ENCODE measurements at places on chromosomes 2 and 18.

DNA sequence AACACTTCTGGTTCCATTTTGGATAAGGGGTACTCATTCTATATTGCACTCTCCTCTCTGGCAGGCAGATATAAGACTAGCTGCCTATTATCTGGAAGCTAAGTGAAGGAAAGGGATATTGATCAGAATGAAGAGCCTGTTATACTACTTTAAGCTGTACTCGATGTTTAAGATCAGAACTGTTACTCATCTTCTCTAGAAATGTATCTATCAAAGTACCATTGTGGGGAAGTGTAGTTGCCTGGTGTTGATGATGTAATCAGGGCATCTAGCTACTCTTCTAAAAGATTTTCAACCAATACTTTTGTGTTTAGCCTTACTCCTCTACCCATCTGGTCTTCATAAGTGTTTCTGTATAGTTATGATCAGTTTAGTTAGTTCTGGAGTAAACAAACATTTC lies 5.8 kb downstream of the CAMKMT start:
- no peak for DNase-seq

DNA sequence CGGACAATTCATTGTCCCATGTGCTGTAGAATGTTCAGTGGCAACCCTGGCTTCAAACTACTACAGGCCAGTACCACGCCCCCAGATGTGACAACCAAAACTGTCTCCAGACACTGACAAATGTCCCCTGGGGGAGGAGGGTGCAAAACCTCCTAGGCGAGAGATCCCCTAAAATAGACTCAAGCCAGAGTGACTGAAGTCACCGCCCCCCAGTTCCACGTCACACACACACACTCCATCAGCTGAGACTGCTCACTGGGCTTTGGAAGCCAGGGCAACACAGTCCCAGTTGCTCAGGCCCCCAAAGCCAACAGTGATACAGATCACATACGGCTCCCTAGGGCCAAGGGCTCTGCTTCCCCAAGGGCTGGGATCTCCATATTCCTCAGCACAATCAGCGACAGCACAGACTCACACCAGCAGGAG lies 19.1 kb downstream of the HDAC4 start:
- DNase-seq = no peak

DNA sequence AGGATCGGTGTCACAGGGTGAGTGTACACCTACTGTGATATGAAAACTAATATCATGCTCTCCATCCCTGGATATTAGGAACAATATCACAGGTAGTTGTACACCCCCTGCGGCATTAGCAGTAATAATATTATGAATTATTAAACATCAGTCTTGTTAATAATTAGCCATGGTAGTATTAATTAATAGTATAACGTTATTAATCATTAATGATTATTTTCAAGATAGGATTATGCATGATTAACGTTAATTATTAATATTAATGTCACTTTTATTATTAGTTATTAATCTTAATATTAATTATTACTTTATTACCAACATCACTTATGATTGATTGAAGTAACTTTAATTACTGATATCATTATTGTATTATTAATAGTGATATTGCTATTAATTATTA lies 26.2 kb upstream of the NAGK start:
- no peak for DNase-seq

- DNase-seq = no peak
Measured at GRCh38 chr2:67524213-67524612, 127.1 kb downstream of the ETAA1 start.

GRCh38 chr2:217834744-217835513 lies 167.9 kb downstream of the TNS1 start:
- no peak for DNase-seq

DNA sequence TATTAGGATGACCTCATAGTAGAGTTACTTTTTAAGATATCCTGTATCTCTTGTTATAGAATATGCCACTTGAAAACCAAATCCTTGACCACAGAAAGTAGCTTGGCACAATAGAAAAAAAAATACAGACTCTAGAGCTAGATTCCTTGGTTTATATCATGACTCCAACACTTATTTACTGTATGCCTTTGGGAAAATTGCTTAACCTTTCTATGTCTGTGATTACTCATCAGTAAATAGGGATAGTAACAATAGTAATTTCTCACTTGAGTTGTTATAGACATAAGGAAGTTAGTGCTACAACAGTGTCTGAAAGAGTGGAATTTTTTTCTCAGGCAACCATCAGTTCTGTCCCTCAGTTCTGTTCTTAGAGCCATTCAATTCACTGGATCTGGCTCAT lies 193.8 kb downstream of the GULP1 start:
- DNase-seq = no peak

- no peak for DNase-seq
Measured at GRCh38 chr2:16525265-16525887, 140.3 kb downstream of the CYRIA start.

- DNase-seq = no peak
Measured at GRCh38 chr2:216730871-216731270, 35.5 kb upstream of the IGFBP5 start.

DNA sequence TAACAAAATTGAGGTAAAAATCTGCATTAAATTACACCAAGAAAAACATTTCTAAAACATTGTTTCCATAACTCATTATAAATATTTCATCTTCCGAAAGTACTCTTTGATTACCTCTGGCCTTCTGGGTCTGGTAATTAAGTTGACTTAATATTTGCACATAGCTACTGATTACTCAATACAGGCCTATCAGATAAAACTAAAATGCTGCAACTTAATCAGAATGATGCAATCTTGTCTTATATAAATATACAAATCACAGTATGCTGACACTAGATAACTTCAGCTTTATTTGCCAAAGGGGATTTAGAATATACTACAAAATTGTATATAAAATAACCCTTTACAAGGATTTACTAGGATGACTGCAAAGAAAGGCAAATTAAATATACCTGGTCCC lies 49.3 kb downstream of the SLC35F5 start:
- no peak for DNase-seq

- DNase-seq = no peak
Measured at GRCh38 chr2:190927301-190927700, 46.7 kb downstream of the GLS start.

- DNase-seq = no peak
Measured at GRCh38 chr2:143840601-143841000, 679.3 kb downstream of the ZEB2 start.

- no peak for DNase-seq
Measured at GRCh38 chr2:109676346-109676902, 62.3 kb downstream of the SOWAHC start.

- DNase-seq = peak; percentile 83
Measured at GRCh38 chr18:46939337-46939963, 22.0 kb downstream of the KATNAL2 start.

DNA sequence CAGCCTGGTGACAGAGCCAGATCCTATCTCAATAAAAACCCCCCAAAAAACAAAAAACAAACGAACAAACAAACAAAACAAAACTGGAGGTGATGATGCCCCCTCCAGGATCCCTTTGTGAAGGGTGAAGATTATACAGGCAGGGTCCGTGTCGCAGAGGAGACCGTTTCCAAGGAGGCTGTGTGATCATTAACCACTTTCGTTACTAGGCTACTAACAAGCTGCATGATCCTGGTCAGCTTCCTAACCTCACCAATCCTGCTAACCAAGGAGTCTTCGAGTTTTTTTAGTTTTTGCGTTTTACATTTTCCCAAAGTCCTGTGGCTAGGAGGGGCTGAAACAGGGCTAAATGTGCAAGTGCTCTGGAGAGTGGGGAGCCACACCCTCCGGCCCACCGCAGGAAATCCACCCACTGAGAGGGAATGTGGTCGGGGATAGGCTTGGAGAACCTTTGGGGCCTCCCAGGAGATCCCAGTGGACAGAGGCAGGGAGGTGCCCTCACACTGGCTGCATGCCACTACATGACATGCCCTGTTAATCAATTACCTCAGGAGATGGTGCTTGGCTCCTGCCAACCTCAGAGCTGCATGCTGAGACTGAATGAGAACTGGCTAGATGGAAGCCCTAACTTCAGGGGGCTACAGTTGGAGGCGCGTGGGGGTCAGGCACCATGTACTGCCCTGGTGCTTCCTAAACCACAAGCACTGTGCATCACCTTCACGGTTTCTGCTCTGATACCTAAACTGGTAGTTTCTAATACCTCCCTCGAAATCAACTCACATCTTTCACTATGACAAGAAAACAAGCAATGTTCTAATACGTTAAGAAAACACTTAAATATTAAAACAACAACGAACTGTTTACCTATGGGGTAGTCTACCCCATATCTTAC lies 67.5 kb upstream of the RGPD5 start:
- DNase-seq = no peak

DNA sequence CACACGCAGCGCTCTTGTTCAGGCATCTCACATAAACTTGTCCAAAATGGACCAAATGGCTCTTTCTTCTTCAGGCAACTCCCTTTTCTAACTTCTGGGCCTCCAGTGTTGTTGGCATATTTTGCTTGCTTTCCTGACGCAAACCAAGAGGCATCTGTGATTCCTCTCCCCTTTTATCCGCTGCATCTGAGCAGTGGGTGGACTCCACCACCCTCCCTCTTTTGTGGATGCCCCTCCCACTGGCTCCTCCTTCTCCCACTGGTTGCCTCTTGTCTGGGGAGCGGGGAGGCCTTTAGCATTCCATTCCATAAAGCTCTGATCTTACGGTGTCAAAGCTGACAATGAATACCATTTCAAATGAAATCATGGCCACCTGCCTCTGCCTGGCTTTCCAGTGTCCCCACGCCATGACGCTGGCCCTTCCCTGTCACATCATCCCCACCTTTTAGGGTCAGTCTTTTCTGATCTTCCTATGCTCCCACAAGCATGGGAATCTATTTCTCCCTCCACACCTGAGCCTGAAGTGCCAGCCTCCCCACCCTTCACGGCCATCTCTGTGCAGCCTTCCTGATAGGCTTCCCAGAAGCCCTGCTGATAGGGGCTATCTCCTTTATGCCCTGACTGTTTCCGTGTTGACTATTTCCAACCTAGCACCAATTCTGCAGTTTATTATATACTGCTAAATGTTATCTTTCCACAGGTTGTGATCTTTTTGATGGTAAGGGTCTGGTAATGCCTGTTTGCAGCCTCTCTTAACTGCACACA lies 51.5 kb downstream of the RPL37A start:
- no peak for DNase-seq

DNA sequence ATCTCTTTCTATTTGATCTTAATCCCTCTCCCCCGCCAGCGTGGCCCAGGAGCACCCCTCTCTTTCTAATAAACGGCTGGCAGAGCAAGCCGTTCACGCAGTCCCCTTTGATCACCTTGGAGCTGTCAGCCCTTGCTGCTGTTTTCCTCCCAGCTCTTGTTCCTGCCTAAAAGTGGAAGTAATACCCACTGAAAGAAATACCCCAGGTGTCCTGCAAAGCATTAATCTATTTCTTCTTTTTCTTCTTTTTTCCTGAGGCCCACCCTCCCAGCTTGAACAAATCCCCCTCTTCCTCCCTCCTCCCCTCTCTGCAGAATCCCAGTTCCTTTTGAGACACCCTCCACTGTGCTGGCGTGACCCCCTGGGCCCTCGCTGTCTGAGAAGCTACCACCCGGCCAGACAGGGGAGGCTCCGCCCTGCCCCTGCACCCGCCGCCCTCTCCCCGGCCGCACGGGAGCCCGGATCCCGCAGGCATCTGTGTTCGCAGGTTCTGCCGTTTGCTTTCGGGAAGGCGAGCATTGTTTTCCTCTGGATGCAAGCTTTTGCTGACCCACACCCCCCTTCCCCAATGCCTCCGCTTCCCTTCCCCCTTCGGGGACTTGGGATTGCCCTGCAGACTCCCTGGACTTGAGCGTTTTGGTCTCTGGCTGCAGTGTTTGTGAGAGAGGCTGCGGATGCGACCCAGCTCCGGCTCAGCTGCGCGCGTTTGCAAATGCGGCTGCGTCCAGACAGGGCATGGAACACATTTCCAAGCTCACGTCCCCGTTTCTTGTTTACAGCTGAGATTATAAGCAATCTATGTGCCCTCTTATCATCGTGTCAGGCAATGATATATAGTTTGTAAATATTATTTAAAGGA lies 631.5 kb downstream of the NYAP2 start:
- peak; percentile 27 for DNase-seq

GRCh38 chr18:68822926-68823325 lies 25.0 kb downstream of the CCDC102B start:
- DNase-seq = no peak

DNA sequence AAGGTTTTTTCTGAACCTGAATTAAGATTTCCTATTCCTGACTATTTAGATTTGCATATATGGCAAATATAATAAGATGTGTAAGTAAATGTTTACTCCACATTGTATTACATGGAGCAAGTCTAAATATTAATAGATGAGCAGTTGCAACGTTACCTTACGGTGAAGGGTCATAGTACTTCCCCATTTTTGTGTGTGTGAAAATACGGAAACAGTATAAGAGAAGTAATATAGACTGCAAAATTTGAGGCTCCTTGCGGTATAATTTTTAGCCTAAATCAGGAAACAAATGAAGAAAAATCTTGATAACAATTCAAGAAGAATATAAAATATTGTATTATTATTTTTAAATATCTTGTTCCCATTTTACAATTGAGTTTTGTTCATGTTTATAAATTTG lies 434.2 kb downstream of the GRB14 start:
- DNase-seq = no peak

GRCh38 chr2:65292461-65293011 lies 64.9 kb downstream of the ACTR2 start:
- DNase-seq = no peak

- DNase-seq = no peak
Measured at GRCh38 chr2:57549642-57550102, 496.9 kb upstream of the VRK2 start.

DNA sequence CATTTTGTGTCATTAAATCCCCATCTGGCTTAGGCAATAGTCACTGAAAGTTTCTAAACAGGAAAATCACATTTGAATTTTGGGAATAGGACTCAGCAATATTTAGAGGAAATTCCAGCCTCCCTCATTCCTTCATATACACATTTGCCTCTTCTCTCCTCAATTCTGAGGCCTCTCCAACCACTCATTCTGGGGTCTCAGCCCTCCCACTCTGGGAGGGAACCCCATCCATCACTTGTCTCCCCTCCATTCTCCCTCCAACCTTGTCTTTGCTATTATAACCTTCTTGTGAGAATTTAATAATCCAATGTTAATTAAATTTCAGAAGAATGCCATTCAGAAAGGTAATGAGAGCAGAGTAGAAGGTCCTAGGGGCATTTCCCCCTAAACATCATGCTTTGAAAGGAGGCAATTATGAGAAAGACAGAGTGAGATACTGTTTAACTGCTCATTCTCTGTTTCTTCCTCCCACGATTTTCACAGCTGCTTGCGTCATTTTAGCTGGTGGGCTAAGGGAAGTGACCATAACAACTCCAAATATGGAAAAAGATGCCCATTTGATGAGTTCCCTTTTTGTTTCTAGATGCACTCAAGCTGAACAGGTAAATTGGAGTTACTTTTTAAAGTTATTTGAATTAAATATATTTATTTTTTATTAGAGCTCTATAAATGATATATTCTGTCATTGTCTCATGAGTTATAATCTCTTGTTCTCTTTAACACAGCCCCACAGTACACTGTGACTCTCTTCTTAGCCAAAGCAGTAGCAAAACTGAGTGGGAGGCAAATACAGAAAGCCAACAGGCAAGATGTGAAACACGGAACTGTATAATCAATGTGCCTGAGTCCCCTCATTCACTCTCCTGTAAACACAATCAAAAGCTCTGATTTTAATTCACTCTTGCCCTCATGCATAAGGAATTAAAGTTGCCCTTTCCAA lies 135.1 kb downstream of the DLGAP1 start:
- no peak for DNase-seq
